Right hindlimb (tissue), 1 donor: ENCODE measurements at places on chromosomes 2 and 18.

DNA sequence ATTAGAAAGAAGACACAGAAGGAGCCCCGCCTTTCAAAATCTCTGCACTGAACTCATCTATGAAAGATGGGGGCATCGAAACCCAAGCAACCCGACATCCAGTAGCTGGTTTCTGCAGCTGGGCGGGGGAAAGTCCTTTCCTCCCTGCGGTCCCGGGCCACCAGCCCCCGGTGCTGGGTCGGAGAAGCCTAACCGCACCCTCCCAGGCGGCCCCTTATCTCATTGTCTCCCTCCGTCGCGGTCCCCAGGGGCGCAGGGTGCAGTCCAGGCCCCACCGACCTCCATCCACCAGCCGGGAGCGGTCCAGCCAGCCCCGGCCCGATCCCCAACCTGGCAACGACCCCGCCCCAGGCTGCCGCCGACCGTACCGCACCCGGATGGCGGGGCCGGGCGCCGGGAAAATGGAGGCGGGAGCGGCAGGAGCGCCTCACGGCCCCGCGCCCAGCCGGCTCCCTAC, 452 bp downstream of the RAPH1 start:
- DNase-seq, result no peak

DNA sequence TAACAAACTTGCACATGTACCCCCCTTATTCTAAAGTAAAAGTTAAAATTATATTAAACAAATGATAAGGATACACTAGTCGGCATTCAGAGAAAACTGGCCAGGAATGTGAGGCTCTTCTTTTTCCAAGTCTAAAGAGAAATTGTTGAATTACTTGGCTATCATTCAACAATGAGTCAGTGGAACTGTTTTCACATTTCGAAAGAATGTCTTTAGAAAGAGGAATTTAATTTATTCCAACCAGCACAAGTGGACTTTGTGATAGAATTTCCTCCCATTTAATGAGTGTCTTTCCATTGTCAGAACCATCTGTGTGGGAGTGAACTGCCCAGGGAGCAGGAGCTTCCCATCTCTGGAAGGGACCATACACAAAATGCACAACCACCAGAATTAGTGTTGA, 792.2 kb downstream of the EPHA4 start:
- peak; percentile 27 for DNase-seq

DNA sequence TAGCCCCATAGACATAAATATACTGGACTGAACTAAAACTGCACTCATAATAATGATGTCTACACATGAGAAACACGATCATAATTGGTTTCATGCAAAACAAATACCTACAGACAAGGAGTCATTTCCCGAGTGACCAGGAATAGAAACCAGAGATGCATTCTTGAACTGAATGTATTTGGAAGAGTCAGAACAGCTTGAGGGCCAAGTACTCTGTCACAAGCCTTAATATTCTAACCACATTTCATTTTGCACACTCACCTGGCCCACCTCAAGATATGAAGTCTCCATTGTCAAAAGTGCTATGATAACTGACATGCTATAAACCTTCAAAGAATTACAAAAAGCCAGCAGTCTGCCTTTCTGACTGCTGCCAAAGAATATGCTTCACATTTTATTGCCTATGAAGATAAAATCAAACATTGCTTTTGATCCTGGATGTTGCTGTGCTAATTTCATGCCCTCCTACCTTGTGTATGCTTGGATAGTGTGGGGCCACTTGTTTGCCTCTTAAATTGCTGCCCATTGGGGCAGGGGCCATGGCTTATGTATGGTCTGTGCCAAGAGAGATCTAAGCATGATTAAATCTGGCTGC, 18.9 kb upstream of the ASAP2 start:
- DNase-seq, result no peak

DNA sequence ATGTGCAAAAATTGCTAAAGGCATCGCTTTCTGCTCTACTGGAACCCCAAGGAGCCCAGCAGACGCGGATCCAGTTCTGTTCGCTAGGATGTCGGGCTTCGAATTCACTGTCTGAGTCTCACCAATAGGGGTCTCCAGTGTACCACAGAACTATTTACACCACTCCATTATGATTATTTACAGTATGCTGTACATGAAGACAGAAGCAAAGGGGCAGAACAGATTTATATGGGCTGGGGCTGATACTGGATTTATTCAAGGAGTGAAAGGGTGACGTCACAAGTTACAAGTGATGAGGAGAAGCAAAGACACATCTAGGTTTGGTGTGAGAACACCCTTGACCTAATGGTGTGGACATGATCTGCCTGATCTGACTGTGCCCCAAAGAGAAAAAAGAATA, 185.3 kb upstream of the ATP5MC3 start:
- peak; percentile 51 for DNase-seq

DNA sequence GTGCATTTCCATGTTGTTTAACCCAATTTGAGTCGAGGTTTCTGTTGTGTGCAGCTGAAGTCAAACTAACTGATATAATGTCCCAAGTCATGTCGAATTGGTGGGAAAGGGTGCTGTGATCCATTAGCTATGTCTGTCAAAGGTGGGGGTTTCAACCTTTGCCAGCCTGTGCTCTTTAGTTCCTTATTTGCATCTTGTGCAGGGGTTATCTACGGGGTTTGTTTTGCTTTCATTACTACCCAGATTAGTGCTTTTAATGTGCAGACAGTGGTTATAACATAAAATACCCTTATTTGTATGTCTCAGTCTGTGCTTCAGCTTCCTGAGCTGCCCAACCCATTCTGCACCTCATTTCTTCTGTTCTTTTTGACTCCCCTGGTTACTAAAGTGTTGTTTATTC, 271.9 kb upstream of the CXCR4 start:
- DNase-seq, result no peak
